Epithelial cell of esophagus (primary cell): ENCODE measurements at places on chromosomes 6 and 20.

DNA sequence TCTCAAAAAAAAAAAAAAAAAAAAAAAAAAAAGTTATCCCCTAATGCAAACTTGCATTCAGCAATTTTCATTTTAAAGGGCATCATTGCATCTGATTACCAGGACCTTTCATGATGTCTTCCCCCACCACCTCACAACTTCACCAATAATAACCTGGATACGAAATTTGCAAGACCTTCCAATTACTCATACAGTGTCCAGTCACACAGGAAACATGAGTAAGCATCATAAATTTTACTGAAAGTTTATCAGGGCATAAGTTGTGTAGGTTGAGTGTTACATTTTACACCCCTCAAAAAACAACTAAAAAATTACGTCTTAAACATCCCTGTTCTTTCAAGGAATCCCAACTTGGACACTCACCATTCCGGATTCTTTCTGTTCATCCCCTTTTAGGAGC lies 79.1 kb upstream of the ANKEF1 start:
- DNase-seq = peak; percentile 64

GRCh38 chr6:149461670-149462069 lies 23.1 kb downstream of the ZC3H12D start:
- no peak for DNase-seq

DNA sequence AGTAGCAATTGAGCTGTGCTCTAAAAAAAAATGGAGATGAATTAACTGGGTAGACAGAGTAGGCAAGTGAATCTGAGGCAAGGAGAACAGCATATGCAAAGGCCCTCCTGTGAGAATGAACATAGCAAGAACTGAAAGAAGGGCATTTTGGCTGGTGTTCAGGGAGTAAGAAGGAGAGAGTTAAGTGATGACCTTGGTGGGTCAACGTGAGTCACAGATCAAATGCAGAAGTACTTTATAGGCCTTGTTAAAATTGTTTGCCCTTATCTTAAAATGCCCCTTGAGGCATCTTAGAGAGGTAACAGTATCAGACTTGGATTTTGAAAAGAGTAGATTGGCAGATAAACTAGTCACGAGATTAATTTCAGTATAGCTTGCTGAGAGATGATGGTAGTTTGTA lies 24.5 kb downstream of the NDUFAF5 start:
- no peak for DNase-seq

- no peak for DNase-seq
Observed at GRCh38 chr20:57696401-57696961, 13.3 kb downstream of the PMEPA1 start.

DNA sequence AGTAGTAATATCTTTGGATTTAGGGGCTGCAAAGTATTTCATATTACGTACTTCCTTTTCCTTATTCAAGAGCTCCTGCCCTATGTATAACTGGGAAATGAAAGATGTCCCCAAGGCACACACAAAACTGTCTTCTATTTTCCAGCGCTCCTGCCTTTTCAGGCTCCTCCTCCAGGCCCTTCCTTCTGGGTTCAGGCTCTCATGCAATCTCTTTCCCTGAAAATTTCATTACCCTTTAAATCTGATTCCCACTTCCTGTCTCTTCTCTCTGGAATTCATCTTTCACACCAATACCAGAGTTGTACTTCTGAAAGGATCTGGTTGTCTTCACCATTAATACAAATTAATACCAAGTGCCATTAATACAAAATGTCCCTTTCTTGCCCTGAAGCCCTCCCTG lies 181.6 kb downstream of the UTRN start:
- DNase-seq = no peak

DNA sequence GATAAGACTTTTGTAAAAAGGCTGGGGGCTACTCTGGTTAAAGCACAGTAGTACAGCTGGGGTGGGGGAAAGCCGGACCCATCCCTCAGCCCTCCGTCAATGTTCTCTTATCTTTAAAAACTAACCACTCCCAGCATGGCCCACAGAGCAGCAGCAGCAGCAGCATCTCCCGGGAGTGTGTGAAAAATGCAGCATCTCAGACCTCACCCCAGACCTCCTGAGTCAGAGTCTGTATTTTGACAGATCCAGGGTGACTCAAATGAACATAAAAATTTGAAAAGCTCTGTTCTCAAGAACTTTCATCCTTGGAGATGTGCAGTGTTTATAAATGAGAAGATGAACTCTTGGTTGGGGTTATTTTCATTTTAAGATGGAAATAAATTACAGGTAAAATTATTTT lies 277.7 kb upstream of the ECI2 start:
- peak; percentile 16 for DNase-seq

DNA sequence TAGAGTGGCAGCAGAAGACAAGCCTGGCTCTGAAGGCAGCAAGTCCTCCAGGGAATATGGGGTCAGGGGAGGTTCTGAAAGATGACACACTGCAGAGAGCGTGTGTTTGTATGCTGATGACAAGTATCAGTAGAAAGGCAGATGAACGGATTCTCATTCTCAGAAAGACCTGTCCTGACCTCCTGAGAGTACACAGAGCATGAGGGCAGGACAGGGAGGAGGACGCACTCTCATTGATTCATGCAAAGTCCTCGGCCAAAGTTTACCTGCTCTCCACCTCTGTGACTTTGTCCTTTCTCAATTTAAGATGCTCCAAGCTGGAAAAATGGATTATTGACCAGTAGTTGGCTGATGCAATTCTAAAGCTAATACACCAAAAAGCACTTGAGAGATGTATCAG lies 156.7 kb downstream of the LPA start:
- DNase-seq = no peak

GRCh38 chr6:137283940-137284810 lies 65.0 kb upstream of the IFNGR1 start:
- DNase-seq = no peak

- DNase-seq = peak; percentile 70
Observed at GRCh38 chr6:159106627-159107241, 61.9 kb upstream of the TAGAP start.

- DNase-seq = no peak
Observed at GRCh38 chr20:49712646-49712995, 1.1 kb downstream of the B4GALT5 start.

GRCh38 chr6:53671111-53671510 lies 5.6 kb upstream of the KLHL31 start:
- DNase-seq = peak; percentile 66

GRCh38 chr6:77292564-77293546 lies 170.4 kb downstream of the HTR1B start:
- peak; percentile 83 for DNase-seq

DNA sequence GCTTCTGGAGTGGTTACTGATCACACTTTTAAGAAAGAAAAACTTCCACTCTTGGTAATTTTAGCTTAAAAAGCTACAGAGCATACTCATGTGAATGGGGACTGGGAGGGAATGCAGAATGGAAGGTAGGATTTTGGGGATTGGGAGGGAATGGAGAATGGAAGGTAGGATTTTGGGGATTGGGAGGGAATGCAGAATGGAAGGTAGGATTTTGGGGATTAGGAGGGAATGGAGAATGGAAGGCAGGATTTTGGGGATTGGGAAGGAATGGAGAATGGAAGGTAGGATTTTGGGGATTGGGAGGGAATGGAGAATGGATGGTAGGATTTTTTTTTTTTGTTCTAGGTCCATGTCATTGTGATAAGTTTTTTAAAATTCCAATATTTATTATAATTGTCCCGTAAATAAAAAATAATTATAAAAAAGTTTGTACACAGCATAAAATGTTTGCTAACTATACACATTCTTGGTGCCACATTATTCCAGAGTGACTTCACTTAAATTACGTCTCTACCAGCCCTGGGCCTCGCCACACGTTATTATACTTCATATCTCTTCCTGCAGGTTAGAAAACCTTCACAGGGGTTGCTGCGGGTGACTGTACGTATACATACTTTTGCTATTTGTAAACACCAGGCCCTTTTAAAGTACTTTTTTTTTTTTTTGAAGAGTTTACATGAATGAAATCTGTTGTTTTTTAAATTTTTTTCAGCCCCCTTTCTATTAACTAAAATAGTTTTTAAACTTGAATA lies 127.3 kb downstream of the TIAM2 start:
- no peak for DNase-seq

DNA sequence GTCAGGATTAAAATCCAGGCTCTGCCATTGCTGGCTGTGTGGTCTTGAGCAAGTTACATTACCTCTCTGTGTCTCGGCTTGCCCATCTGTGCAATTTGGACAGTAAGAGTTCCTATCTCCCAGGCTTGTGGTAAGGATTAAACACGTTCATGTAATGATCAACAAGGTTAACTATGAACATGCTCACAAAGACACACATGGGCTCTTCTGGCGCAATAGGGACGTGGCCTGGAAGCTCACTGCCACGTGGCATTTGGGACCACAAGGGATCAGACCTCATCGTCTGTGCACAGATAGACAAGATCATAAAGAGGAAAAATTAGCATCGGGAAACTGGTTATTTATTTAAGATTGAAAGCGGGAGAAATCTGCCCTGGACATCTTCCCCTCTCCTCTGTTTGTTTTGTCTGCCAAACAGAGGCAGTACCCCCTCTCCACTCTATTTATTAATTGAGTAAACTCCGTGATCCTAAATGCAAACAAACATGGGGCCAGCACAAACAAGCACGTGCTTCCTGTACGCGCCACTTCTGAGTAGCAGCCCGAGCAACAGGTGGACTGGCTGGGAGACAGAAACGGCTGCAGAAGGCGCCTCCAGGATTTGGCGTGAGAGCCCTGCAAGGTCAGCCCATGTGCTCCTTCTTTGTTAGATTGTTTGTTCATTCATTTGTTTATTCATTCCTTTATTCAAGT lies 95.0 kb downstream of the CDH26 start:
- DNase-seq = no peak

DNA sequence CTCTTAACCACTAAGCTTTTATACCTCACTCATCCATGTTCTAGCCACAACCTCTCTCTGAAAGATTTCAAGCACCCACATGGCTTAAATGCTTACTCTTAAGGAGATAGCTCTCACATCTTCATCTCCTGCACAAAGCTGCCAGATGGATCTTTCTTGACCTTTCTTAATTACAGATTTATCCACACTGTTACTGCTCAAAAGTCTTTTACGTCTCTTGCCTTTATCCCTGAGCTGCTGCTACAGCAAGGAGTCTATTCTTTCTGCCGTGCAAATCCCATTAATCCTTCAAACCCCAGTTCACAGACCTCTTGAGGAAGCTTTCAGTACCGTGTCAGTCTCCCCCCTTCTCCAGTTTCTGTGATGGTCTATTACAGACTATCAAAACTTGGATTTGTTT lies 54.6 kb downstream of the B4GALT5 start:
- no peak for DNase-seq

DNA sequence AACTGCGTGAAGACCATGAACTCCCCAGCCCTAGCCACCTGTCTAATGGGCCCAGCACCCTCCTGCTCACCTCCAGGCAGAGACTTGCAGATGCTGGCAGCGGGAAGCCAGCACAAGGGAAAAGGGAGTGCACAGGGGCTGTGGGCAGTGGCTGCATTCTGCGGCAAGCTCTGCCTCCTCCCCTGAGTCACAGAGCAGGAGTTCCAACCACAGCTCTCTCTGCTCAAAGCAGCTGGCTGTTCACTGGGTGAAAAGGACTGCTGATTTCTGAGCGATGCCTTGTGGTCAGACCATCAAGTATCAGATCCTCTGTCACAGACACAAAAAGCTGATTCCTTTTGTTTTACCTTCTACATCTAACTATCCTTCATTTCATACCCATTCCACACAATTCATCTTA lies 10.5 kb downstream of the NKX2-2 start:
- no peak for DNase-seq

GRCh38 chr6:21588481-21589351 lies 4.8 kb upstream of the SOX4 start:
- DNase-seq = peak; percentile 89

GRCh38 chr6:163240556-163240955 lies 174.0 kb upstream of the QKI start:
- DNase-seq = no peak

DNA sequence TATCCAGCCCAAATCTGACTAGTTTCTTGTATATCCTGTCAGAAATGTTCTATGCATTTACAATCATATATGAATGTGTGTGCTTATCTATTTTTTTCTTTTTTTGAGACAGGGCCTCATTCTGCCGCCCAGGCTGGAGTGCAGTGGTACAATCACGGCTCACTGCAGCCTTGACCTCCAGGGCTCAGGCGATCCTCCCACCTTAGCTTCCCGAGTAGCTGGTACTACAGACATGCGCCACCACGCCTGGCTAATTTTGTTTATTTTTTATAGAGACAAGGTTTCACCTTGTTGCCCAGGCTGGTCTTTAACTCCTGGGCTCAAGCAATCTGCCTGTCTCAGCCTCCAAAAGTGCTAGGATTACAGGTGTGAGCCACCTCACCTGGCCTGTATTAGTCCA lies 3.0 kb upstream of the RAB44 start:
- no peak for DNase-seq

DNA sequence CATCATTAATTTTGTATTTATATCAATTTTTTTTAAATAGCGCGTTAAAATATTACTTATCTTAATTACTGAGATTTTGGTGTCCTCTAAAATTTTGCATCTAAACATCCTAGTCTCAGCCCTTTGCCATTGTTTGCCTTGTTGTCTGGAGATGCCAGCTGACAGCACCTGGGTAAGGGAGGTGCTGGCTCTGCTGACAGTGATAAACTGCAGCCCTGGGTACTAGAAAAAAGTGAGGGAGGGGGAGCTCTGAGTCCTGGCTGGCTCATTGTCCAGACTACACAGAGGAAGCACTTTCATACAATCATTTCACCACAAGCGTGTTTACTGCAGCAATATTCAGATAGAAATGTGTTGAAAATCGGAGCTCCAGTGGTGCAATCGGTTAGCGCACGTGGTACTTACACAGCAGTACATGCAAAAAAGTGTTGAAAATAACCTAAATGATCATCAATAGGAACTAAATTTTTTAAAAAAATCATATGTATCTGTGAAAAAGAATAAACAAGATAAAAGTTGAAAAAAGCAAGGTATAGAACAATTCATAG lies 18.5 kb upstream of the UBR2 start:
- no peak for DNase-seq

DNA sequence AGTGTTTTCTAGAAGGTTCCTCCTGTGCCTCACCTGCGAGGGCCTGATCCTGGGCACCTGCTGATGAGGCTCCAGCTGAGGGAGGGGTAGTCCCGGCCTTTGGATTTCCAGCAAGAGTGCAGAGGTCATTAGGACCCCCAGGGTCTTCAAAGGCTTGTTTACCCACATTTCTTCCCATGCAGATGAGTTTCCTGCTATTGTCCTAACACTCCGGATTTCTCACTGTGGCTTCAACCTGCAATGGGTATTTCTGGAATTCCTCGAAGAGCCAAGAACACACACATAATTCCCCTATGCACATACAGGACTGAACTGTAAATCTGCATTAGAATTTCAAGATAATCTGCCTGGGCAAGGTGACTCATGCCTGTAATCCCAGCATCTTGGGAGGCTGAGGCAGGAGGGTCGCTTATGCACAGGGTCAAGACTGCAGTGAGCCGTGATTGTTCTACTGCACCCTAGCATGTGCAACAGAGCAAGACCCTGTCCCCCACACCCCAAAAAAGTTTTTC lies 53.9 kb downstream of the ADNP start:
- DNase-seq = no peak

GRCh38 chr20:40331249-40331648 lies 357.8 kb downstream of the MAFB start:
- DNase-seq = no peak
